ENCODE measurements at places on chromosomes 12 and 14.

DNA sequence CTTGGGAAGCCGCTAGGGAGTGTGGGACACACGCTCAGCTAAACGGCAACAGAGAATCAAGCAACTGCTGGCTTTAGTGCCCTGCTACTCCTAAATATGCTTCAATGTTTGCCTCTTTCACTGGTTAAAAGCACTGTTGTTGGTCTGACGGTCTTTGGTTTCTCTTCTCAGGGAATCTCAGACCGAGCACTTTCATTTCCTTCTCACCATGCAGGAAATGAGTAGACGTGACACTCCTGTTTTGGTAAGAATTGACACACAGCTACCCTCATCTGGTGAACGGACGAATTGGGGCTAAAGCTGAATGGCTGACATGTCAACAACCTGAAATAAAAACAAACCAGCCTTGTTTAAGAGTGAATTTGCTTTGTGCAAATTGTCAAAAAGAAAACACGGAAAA is 57.5 kb upstream of the PIWIL1 start:
- peak; percentile 32 for DNase-seq

DNA sequence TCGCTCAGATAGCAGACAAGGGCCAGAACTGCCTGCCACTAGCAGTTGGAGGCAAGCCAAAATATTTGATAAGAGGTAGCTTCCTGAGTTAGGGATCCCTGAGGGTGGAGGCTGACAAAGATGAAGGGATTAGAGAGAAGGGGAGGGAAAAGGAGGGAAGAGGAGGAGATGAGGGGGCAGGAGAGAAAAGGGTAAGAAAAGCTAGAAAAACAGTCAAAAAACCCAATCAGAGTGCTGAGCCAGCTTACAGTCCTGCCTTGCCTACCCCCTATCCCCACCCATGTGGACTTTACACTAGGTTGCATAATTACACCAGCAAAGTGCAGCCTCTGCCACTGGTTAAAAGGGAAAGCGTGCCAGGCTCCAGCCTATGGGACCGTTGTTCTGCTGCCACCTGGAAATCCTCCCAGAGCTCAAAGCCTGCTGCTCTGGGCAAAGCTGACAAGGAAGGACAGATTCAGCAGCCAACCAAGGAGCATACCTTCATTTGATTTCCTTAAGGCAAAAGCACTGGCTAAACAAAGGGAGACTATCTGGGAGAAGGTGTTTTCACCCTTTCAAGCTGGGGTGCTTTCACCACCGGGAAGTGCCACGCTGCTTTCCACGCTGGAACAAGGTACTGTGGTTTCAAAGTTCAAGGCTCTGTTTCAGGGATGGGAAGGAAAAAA is 3.8 kb upstream of the NUMB start:
- no peak for DNase-seq

- DNase-seq, result no peak
Observed at GRCh38 chr12:10362325-10362724, 27.5 kb downstream of the KLRK1 start.

- no peak for DNase-seq
Observed at GRCh38 chr14:38138473-38139138, 69.1 kb upstream of the SSTR1 start.

- no peak for DNase-seq
Observed at GRCh38 chr12:30012816-30013450, 229.2 kb upstream of the TMTC1 start.

GRCh38 chr12:6928703-6929407 is 1.1 kb downstream of the ATN1 start:
- no peak for DNase-seq

GRCh38 chr14:53237488-53237887 is 84.4 kb upstream of the DDHD1 start:
- DNase-seq, result no peak

- no peak for DNase-seq
Observed at GRCh38 chr12:123896767-123897166, 75.9 kb downstream of the CCDC92 start.

DNA sequence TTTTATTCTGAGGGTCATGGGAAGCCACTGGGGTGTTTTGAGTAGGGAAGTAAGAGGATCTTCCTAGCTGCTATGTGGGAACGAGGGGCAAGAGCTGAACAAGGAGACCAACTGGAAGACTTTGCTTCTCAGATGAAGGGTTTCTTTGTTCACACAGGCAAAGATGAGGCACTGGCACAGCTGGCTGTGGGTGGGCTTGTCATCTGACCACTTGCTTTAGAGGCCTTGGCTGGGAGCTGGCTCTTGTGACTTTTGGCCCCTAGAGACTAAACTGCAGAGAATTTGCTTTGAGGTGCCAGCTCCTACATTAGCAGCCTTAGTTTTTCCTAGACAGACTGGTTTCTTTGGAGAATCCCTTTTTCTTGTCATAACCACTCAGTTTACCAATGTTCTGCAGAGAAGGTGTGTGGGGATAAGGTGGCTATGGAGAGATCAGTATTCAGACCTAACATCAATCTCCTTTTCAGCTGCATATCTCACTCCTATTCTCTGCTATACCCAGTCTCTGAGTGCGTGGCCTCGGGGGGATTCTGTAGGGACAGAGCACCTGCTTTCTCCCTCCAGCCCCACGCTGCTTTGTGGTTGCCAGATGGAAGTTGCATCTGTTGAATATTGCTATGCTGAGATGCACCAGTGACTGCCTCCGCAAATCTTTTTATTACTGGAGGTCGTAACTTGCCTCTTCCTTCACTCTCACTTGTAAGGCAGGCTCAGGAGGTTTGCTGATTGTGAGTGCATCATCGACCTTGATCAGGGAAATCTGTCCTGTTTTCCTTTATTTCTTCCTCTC is 12.7 kb downstream of the PPP2R5C start:
- no peak for DNase-seq

- no peak for DNase-seq
Observed at GRCh38 chr14:86799244-86799647, 1193.7 kb downstream of the GALC start.

DNA sequence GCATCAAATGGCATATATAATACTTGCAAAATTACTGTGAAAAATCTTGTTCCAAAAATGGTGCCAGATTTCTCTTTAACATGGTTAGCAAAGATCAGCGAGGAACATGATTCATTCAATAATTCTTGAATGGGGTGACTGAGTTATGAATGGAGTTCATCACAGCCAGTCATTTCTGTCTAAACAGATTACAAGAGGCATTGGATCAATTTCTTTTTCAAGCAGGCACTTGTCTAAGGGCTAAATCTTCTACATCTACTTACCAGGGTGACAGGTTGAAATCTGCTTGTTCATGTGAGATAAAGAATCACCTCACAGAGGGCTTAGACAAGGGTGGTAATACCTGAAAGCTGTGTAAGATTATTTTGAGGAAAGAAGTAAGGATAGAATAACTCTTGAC is 247.7 kb downstream of the ATP23 start:
- DNase-seq, result no peak

DNA sequence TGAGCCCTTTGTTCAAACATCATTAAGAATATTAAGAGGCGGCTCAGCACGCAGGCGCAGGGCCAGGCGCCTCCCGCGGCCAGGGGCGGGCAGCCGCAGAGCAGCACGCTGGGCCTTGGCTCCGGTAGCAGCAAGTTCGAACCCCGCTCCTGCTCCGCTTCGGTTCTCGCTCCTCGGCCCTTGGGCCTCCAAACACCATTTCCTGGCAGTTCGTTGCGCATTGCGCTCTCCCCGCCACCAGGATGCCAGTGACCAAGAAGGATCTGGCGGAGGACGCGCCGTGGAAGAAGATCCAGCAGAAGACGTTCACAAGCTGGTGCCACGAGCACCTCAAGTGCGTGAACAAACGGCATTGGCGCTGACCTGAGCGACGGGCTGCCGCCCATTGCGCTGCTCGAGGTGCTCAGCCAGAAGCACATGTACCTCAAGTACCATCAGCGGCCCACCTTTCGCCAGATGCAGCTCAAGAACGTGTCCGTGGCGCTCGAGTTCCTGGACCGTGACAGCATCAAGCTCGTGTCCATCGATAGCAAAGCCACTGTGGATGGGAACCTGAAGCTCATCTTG is 6.9 kb upstream of the ACVRL1 start:
- DNase-seq, result no peak

DNA sequence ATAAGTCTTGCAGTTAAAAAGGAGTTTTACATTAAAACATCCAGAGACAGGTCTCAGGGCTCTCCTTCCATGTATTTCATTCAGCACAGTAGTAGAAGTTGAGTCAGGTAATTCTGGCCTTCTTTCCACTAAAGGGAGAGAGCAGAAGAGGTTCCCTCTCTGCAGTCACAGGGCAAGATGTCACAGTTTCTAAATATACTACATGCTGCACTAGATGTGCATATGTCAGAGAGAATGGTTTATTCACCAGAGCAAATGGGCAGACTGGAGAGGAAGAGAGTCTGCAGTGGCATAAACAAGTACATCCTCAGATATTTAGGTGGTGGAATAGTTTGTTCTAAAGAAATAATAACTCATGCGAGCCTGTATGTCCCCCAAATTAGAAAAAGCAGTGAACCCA is 132.0 kb downstream of the KICS2 start:
- no peak for DNase-seq

DNA sequence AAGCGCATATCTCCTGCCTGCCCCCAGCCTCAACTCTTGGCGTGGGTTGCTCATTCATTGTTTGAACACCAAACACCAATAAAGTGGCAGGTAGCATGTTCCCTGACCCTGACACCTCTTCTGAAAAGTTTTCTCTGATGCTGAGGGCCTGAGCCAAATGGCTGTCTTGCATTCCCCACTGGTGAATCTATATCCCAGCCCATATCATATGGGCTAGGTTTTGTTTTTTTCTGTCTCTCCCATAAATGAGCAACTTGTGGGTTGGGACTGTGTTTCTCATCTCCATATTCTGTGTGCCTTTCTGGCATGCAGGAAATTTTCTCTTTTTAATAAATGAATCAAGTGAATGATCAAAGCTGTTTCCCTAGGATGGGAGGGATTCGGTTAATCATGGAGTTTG is 5.0 kb downstream of the MYO1A start:
- DNase-seq, result no peak

DNA sequence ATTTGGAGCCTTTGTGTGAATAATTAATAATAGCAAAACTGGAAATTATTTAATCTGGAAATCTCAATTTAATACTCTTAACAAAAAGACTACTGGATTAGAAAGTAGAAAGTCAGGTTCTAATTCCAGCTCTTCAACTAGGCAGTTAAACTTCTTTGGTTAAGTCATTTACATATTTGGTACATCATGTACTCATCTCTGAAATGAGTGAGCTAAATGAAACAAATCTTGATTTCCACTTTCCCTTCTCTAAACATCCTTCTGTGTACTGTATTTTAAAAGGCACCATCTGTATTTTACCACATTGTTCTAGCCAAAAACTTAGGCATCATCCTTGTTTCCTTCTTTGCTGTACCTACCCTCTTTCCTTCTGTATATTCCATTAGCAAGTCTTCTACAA is 26.9 kb downstream of the CRADD start:
- no peak for DNase-seq

DNA sequence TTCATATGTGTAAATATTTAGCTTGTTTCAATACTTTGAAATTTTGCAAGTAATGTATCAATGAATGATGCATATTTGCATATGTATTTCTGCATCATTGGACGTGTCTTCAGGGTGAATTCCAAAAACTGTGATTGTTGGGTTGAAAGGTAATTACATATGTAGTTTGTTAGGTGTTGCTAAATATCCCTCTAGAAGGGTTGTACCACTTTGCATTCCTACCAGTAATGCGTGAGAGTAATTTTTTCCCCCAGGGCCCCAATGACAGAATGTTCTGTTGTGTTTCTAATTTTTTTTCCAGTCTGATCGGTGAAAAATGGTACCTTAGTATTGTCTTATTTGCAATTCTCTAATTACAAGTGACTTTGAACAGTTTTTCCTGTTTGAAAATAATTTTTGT is 408.9 kb downstream of the NAV3 start:
- no peak for DNase-seq

DNA sequence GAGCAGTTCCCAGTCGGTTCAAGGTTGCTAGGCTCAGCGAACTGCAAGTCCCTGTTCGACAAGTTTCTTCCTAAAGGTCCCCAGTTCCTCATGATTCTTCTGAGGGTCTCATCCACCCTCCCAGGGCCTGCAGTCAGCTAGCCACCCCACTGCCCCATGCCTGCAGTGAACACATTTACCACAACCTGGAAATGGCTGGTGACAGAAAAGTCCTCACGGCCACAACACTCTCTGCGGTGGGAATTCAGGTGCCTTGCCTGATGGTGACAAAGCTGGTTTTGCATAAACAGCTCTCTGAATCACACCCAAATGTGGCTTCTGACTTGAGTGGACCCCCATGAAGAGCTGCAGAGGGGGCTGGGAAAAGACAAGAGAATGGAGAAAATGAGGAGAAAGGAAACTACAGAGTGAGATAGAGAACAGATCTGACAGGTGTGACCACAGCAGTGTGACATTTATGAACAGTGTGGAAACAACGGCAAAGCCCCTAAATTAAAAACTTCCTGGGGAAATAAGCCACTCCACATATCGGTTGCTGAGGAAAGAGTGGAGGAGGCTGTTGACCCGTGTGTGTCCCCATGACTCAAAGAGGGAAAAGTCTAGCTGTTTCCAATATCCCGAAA is 1.3 kb upstream of the CD27 start:
- DNase-seq, result peak; percentile 38

DNA sequence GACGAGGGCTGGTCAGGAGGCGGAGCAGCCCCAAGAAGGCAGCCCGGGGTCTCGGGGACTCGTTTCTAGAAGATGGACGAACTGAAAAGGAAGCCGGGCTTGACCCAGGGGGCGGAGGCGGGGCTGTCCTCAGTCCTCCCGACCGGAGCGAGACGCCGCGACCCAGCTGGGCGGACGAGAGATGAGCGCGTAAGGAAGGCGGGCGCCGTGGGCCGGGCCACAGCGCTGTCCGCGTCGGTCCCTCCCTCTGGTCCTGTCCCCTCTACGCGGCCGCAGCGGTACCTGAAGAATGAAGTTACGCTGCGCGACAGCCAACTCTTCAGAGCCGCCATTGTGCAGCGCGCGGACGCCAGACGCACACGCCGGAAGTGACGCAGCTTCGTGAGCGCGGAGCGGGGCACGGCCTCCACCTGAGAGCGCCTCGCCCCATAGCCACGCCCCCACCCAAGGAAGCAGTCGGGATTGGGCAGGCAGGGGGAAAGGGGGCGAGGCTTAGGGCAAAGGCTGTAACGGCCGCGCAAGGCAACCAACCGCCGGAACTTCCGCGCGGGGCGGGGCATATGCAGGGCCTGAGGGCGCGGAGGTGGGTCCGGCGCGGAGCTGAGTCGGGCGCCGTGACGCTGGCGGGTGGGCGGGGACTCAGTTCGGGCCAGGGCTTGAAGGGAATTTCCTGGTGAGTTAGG is at the start of gene DIABLO:
TSS of gene DIABLO (minus strand) at position 370 of the 683 bp plus-strand sequence. CDS start at position 332, 38 bp downstream.
- DNase-seq, result peak; percentile 100

DNA sequence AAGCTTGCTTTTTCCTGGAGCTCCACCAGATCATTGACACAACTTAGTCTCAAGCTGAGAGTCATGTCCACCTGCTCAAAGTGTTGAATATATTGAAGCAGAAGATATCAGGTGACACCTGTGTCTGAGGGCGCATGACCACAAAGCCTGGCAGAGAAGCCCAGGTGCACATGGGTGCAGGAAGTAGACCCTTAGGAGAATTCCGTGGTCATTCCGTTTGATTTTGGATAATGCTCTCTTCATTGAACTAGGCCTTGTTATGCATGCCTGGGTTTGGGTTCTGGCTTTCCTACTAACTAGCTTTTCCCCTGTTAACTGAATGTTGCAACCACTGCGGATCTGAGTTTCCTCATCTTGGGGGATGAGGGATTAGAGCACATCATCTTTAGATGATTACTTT is 7.1 kb downstream of the ARHGDIB start:
- DNase-seq, result no peak

Measured in stimulated activated naive CD8-positive, alpha-beta T cell treated with anti-CD3 and anti-CD28 coated beads, Interleukin-15, amount 100 ng/mL, for 72 hours (primary cell).